T-helper 2 cell treated with Interferon-gamma antibody and Interleukin-4, amounts not matched to agents 100 ng/mL and 5 ng/mL, for 36 hours (primary cell): ENCODE measurements at places on chromosomes 4 and X. TPM values are rescaled to one million over a fixed set of nuclear protein-coding genes. Genes with fewer than 3 reads are reported as not detected.

TMPRSS11F gene
- total RNA-seq: not detected in 2 replicates

NHS gene
- 0.70 and 1.9 TPM in 2 replicates for total RNA-seq

CYTL1 gene
- total RNA-seq: not detected in 2 replicates

HGFAC gene
- not detected in 2 replicates for total RNA-seq

PAGE2B gene
- total RNA-seq: 0.36 TPM in 1 of 2 replicates, not detected in the other

TRPC5OS gene
- total RNA-seq: not detected in 2 replicates

HHIP gene
- not detected in 2 replicates for total RNA-seq

EDNRA gene
- total RNA-seq: not detected in 2 replicates

SPP1 gene
- 4.3 and 5.4 TPM in 2 replicates for total RNA-seq

FAM47A gene
- not detected in 2 replicates for total RNA-seq

XAGE1B gene
- not detected in 2 replicates for total RNA-seq

BCLAF3 gene
- 7.7 and 7.8 TPM in 2 replicates for total RNA-seq

FGFBP1 gene
- not detected in 2 replicates for total RNA-seq

CT45A5 gene
- 0.23 TPM in 1 of 2 replicates, not detected in the other for total RNA-seq

MYL5 gene
- total RNA-seq: 21.2 and 22.4 TPM in 2 replicates

CAMK2D gene
- 30.2 and 30.8 TPM in 2 replicates for total RNA-seq

USP17L11 gene
- total RNA-seq: not detected in 2 replicates

POU4F2 gene
- not detected in 2 replicates for total RNA-seq

DNAAF6 gene
- not detected in 2 replicates for total RNA-seq

AMER1 gene
- total RNA-seq: 3.7 TPM in 2 replicates

GAK gene
- total RNA-seq: 141 and 144 TPM in 2 replicates

RPL10 gene
- 3,046 and 3,070 TPM in 2 replicates for total RNA-seq

ETDA gene
- total RNA-seq: not detected in 2 replicates

CD38 gene
- total RNA-seq: 176 and 178 TPM in 2 replicates

DGKK gene
- total RNA-seq: not detected in 2 replicates

SSX1 gene
- total RNA-seq: not detected in 2 replicates

N4BP2 gene
- 25.4 and 29.7 TPM in 2 replicates for total RNA-seq

PAGE1 gene
- total RNA-seq: not detected in 2 replicates

FAM199X gene
- 12.7 TPM in 2 replicates for total RNA-seq

FGFBP2 gene
- 0.36 and 1.1 TPM in 2 replicates for total RNA-seq

SERTM2 gene
- total RNA-seq: not detected in 2 replicates

HTN1 gene
- total RNA-seq: not detected in 2 replicates

SCML1 gene
- 0.18 and 0.32 TPM in 2 replicates for total RNA-seq

HERC6 gene
- 15.7 and 17.1 TPM in 2 replicates for total RNA-seq

ALAS2 gene
- total RNA-seq: not detected in 2 replicates

CRLF2 gene
- 11.0 and 11.5 TPM in 2 replicates for total RNA-seq

AFM gene
- not detected in 2 replicates for total RNA-seq

EFHC2 gene
- 0.27 and 0.32 TPM in 2 replicates for total RNA-seq

PTTG2 gene
- total RNA-seq: 1.9 TPM in 2 replicates

PDLIM5 gene
- 25.1 and 27.8 TPM in 2 replicates for total RNA-seq
